ENCODE measurements at places on chromosomes 6 and 20.

GRCh38 chr6:163281634-163282033, 132.9 kb upstream of the QKI start:
- DNase-seq = no peak

DNA sequence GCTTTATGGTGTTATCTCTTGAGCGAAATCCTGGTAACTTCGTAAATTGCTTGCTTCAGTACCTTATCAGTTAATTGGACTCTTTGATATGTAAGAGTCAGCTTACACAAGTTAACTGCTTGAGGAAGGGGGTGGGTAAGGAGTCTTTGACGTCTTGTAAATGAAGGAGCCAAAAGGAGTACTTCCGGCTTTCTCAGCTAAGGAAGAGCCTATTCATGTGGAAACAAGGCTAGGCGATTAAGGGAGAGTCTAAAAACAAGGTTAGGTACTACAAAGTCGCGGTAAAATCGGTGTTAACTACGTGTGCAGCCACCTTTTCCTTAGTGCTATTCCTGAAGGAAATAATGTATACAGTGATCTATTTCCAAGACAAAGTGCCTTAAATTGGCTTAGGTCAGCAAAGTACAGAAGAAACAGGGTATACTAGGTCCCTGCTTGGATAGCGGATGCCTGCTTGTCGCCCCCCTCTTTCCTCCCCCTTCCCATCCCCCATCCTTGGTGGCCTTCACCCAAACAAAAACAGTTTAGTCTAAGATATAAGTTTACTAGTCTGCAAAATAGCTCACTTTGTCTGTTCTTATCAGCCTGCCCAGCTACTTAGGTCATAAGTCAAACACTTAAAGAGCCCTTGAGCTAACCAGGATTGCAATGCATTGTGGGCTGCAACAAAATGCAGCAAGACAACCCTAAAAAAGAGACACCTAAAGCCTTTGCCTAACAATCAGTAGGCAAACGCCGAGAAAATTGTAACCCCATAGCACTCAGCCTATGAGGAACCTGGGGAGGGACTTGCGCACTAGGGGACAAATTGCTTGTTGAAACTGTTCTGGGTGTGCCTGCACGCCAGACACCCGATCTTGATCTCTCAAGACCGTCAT, 147.3 kb downstream of the TRIM27 start:
- DNase-seq = no peak

GRCh38 chr6:92125681-92126080, 1293.7 kb downstream of the EPHA7 start:
- no peak for DNase-seq

DNA sequence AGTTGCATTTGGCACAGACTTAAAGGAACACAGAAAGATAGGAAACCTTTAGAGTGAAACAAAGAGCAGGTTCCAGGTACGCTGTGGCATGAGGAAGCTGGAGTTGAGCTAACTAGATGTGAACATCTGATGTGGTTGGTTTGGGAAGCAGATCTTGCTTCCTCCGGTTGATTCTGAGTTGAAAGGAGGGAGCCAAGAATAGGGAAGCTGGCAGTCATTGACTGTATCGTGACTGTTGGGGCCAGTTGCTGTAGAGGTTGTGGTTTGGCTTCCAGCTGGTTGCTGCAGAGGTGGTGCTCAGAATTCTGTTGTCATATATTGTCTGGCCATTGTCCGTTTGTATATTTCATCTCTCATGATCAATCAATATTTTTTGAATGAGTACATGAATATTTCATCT, 325.9 kb downstream of the PLCB1 start:
- no peak for DNase-seq

- DNase-seq = peak; percentile 68
Measured at GRCh38 chr20:25042531-25043498, 15.1 kb downstream of the ACSS1 start.

DNA sequence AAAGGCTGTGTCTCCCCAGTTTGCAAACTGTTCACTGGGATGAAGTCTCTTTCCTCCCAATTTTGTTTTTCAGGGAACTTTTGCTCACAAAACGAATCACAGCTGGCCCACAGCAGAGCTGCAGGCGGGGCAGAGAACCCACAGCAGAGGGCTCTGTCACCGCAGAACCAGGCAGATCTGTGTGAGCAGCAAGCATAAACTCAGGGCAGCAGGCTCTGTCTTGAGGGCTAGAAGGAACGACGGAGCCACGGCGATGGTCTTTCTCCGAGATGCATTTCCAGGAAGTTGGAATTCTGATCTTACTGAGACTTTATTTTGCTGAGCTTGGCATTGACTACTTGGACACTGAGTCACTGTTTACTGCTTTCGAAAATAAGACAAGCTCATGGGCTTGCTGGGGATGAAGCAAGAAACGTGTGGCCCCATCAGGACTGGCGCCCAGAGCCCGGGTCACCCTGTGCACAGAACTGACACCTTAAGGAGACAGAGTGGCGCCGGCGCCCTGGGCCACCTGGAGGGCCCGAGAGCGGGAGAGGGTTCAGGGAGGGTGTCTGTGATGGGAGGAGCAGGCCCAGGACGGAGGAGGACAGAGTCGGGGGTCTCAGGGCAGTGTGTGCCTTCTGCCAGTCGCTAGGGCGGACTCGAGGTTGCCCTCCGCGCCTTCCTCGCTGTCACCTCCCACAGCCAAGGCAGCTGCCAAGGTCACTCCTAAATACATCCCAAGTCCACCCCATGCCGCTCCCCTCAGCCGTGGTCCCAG, 106.3 kb upstream of the NXT1 start:
- no peak for DNase-seq

GRCh38 chr6:105753620-105754211, 332.4 kb upstream of the PRDM1 start:
- DNase-seq = no peak

- DNase-seq = no peak
Measured at GRCh38 chr6:156912431-156912830, 135.3 kb downstream of the ARID1B start.

DNA sequence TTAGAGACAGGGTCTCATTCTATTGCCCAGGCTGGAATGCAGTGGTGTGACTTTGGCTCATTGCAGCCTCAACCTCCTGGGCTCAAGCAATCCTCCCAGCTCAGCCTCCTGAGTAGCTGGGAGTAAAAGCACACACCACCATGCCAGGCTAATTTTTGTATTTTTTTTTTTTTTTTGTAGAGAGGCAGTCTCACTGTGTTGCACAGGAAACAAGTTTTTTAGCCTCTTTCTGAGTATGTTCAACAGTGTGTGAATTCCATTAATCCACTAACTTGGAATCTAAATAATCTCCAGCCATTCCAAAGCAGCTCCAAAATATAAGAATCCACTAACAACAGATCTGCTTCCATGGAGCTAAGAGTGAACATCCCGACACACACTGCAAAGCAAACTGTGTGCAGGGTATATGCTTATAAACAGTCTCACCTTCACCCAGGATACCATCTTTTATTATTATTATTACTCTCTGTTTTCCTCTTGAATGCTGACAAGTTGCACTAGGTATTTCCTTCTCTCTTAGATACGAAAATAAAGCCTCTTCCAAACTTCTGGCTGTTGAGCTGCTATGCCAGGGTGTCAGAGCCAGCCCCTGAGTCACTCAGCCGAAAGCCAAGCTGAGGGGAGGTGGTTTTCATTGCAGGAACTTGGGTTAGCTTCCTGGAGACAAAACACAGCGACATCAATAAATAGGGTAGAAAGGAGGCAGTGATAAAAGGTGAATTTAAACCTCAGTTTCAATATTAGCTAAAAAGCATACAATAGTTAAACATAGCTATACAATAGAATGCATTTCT, 264.9 kb downstream of the HIVEP2 start:
- DNase-seq = no peak

GRCh38 chr20:52830598-52830997, 141.6 kb upstream of the TSHZ2 start:
- DNase-seq = no peak

GRCh38 chr6:16736856-16737775, 24.1 kb downstream of the ATXN1 start:
- no peak for DNase-seq

DNA sequence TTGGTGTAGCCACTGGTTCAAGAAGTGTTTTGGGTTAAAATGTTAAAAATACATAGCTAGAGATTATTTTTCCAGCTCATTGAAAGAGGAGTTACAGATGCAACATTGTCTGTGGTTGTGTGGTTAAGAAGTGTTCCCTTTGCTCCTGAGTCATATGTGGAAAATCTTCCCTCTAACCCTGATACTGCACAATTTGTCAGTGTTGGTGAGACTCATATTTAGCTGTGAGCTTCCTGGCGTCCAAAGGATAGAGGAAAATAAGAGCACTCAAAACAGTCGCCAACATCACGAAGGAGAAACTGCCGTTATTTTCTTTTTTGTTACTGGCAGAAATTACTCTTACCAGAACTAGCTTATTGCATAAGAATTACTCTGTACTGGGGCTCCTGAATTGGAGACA, 250.4 kb downstream of the CDH4 start:
- DNase-seq = no peak

DNA sequence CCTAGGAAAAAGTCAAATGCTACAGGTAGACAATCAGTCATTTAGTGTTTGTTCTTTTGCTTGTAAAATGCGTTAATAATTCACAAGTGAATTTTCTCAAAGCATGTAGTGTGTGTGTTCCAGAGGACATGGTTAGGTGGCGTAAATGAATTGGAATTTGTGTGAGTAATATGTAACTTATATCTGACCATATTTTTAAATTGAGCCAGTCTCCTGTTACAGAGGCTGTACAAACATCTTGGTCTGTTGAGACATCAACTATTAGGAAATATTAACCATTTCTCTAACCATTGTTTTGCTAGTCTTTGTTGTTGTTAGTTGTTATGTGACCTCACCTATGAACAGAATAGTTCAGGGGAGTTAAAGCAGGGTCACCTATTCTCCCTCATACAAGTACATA, 22.7 kb downstream of the MCM8 start:
- no peak for DNase-seq
